ENCODE measurements at places on chromosomes 3 and 15.

- DNase-seq: no peak
Measured at GRCh38 chr3:186251948-186252619, 110.0 kb downstream of the DGKG start.

DNA sequence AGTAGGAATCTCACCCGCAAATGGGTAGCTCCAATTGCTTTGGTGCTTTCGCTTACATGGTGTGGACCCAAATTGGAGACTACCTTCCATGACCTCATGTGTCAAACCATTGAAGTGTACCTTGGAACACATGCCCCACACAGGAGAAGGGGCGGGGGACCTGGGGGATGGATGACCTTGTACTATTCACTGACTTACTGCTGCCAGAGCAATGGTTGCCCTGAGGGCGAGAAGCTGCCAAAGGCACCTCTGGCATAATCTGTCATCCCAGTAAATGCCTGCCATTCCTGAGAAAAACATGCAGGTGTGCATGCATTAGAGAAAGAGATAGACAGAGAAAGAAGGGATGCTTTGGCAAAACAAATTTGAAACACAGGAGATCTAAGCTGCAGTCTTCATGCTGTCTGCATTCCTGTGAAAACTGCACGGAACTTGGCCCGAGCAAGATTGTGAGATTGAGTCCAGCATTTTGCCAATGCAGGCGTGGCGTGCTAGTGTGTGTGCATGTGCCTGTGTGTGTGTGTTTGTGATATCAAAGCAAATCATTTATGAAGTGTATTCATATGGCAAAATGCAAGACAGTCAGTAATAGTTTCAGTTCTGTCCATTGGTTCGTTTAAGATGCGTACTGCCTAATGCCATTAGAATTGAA, 219.5 kb upstream of the MDFIC2 start:
- DNase-seq: no peak

DNA sequence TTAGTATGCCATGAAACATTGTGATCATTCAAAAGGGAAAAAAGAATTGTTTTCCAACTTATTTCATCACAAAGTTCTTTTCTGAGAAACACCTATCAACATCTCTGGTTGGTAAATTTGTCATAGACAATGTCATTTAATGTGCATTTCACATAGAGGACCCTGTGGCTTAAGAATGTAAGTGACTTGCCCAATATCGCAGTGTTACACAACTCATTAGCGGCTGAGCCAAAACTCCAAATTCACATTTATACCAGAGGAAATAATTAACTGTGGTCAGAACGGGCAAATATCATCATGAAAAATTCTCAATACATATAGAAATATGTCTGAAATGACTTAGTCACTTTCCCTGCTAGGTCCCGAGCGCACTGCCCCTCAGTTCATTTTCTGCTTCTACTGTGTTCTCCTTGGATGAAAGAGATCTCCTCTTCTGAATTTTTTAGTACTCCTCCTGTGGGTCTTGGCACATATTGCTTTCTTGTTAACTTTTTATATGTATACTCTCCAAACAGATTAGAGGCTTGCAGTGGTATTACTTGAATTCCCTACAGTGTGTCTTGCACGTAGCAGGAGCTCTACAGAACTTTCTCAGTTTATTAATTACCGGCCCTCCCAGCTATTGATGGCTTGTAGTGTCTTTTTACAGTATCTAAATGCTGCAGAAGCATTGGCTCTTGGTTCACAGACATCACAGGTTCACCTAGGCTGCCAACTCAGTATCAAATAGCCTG, 33.1 kb downstream of the PTX3 start:
- no peak for DNase-seq

DNA sequence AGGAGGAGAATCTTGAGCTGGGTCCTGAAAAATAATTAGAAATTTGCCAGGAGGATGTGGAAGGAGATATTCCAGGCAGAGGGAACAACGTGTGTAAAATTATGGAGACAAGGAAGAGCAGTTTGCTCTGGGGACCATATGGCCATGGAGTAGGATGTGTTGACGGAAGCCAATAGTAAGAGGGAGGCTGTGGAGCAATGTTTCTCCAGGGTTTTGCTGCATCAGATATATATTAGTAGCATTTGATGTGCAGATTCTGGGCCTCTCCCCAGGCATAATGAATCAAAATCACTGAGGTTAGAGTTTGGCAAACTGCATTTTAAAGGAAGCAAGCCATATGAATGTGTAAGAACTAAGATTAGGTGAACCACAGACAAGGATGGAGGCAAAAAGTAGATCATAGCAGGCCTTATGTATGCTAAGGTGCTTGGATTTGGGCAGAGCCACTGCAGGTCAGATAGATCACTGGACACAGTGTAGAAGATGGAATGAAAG, 192.9 kb upstream of the IL12A start:
- no peak for DNase-seq

- no peak for DNase-seq
Measured at GRCh38 chr15:57082054-57082728, 163.7 kb downstream of the TCF12 start.

- DNase-seq: no peak
Measured at GRCh38 chr15:52794665-52795463, 4.7 kb upstream of the ONECUT1 start.

- no peak for DNase-seq
Measured at GRCh38 chr3:159532577-159532976, 456.1 kb upstream of the IL12A start.

GRCh38 chr3:16151109-16151508, 23.4 kb upstream of the GALNT15 start:
- no peak for DNase-seq

DNA sequence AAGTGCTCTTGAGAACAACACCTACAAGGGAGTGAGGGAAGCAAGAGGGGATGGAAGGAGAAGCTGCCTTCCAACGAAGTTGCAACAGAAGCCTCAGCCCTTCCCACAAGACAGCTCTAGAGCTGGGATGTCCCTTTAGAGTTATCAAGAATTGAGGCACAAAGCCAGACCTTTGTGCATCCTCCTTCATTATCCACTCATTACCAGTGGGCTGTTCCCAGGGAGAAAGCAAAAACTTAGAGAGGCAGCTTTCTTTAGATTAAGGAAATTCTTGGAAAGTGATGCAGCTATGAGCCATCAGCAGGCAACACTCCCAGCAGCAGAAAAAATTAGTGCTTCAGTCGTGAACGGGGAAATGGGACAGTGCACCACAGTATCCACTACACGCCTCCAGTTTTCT, 10.6 kb upstream of the CD96 start:
- no peak for DNase-seq

DNA sequence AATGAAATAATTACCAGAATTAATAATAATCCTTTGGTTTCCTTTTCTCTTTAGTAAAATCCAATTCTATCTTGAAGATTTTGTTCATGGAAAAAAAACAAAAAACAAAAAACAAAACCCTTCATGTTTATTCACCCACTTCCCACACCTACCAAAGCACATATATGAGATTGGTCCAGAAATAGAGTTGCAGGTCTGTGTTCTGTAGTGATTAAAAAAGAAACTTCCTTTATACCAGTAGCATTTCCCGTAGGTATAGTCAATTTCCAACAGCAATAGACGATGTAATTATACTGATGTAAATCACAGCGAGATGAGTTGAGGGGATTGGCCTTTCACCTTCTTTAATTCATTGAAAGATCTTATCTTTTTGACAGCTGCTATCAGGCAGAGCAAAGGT, 194.6 kb downstream of the SOX2 start:
- no peak for DNase-seq

DNA sequence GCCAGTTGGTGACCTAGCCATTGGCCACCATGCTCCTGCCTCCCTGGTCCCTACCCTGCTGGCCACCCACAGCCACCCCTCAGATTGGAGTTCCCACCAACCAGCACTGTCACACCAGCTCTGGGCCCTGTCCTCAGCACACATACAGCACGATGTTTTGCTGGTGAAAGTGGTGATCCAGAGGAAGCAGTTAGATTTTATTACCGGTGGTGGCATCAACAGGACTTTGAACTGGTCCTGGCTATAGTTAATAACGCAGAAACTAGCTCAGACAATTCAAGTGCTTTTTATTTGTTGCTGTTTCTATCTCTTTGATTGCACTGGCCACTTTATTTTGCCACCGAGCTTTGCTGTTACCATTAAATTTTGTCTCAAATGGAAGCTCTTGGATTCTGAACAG, 16.4 kb upstream of the KLHL24 start:
- DNase-seq: no peak

GRCh38 chr3:4850211-4850927, 128.9 kb upstream of the BHLHE40 start:
- DNase-seq: peak; percentile 61
